ENCODE measurements at places on chromosomes 5 and 9.

GRCh38 chr9:35272989-35273388 lies 111.2 kb downstream of the UNC13B start:
- DNase-seq: no peak

DNA sequence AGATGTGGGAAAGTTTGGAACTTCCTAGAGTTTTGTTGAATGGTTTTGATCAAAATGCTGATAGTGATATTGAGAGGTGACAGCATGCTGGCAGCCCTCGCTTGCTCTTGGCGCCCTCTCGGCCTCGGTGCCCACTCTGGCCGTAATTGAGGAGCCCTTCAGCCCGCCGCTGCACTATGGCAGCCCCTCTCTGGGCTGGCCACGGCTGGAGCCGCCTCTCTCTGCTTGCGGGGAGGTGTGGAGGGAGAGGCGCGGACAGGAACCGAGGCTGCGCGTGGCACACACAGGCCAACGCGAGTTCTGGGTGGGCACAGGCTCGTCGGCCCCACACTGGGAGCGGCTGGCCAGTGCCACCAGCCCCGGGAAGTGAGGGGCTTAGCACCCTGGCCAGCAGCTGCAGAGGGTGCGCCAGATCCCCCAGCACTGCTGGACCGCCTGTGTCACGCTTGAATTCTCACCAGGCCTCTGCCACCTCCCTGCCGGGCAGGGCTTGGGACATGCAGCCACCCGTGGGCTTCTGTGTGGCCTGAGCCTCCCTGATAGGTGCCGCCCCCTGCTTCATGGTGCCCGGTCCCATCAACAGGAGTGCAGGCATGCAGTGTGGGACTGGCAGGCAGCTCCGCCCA lies 488.5 kb downstream of the CYLC2 start:
- no peak for DNase-seq

- DNase-seq: no peak
These were observed 232.3 kb upstream of the TRPM3 start for GRCh38 chr9:71353720-71354119.

GRCh38 chr5:59123595-59124561 lies 541.0 kb downstream of the RAB3C start:
- no peak for DNase-seq

DNA sequence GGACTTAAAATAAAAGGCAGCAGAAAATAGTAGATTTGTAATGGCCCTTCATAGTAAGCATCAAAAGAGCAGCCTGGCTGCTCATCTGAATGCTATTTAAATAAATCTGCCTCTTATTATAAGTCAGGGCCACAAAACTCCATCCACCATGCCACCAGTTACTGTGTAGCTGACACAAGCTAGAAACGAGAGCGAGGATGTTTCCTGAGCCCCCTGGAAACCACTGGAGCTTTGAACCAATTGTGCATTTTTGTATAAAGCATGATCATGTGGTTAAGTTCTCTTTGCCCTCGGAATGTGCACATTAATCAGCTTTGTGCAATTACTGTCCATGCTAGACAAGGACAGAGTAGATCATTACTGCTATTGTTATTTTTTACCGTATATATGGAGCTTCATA lies 17.4 kb downstream of the SLC24A2 start:
- no peak for DNase-seq

Data from effector memory CD8-positive, alpha-beta T cell (primary cell).